Adipocyte (in vitro differentiated cells): ENCODE measurements at places on chromosomes 6 and 20.

- no peak for DNase-seq
Observed at GRCh38 chr20:25739615-25740320, 43.1 kb upstream of the ZNF337 start.

DNA sequence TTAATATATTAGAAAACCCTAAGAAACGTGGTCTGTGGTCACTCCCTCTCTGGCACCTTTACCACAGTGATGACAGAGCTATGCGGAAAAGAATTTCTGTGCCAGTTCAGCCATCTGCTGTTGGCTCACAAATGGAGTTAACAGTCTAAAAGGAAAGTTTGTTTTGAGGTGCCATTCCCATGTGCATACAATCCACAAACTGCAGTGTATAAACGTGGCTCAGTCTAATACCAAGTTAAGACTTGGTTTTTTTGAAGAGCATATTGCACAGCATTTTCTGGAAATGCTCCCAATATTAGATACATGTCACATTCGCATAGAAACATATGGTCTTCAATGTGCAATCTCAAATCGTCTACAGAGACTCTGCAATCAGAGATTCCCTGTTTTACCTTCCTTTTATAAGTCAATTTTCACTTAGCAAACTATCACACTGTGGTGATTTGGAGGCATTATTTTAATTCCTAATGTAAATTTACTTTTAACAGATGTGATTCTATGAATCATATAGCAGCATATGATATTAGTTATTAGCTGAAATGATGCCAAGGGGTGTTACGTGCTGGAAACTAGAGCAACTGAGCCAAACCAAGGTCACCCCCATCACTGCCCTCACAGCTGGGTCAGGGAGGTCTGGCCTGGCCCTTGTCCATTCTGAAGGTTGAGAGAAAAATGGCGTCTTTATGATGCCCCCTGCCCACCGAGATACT lies 383.5 kb downstream of the PRKN start:
- no peak for DNase-seq

- peak; percentile 20 for DNase-seq
Observed at GRCh38 chr6:84897988-84898594, 133.7 kb upstream of the TBX18 start.

DNA sequence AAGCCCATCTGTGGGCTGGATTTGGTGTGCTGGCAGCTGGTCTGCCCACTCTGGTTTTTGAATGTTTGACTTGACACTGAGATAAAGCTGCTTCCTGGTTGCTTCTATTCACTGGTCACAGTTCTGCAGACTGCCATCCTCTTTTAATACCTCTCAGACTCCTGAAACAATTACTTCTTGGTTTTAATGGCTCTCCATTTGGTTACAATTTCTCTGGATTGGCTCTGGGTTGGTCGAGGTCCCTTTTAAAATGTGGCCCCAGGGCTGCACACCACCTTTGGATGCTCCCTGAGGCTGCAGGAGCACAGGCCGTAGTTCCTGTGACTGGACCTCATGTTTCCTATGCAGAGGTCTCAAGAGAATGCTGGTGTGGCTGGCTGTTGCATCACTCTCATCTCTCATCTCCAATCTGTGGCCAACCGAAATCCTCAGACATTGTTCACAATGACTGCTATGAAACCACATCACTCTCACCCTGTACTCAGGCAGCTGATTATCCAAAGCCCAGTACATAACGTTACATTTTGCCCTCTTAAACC lies 98.5 kb downstream of the INSM1 start:
- peak; percentile 74 for DNase-seq

DNA sequence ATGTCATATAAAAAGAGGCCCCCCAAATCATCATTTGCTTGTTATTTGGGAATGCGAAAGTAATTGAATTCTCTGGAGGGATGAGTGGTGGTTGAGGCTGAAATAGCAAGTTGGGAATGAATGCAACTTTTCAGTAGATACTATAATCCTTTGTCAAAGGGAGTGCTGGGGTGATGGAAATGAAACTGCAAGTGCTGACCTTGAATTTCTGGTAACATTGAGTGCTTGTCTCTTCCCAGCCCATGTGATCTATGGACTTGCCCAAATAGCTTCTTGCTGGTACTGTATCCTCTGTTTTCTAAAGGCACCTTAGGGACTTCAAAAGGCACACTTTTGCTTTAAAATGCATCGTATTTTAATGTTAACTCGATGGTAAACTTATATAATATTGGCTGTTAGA lies 14.8 kb downstream of the PAQR8 start:
- no peak for DNase-seq

GRCh38 chr6:130152908-130153510 lies 69.7 kb downstream of the SAMD3 start:
- DNase-seq = no peak

DNA sequence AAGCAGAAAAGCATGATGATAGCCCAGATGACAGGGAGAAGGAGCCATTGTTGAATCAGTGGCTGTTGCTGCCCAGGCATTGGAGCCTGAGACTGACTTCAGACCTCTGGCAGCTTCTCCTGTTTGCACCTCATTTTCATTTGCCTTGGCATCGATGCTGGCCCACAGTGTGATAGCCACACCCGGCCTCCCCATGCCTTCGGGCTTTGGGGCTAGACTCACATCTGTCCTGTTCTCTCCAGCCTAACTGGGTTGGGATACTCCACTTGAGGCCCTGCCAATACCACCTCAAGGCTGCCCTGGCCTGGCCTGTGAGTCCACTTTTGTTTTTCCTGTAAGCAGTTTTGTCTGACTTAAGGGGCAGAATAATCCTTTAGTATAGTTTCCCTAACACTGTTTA lies 140.4 kb downstream of the UST start:
- DNase-seq = peak; percentile 28

DNA sequence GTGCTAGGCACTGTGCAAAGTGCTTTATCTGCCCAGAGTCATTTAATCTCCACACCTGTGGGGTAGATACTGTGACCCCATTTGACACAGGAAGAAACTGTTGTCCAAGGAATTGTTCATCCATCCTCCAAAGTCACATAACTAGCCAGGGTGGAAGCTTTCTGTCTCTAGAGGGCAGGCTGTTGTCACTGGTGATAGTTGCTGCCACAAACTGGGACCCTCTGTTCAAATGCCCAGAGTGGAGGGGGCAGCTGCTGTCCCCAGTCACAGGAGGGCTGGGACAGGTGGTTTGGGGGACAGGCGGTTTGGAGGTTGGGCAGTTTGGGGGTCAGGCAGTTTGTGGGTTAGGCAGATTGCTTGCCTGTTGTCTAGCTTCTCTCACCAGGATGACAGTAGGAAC lies 16.1 kb upstream of the TMEM242 start:
- DNase-seq = no peak

GRCh38 chr6:166008441-166009369 lies 158.9 kb downstream of the TBXT start:
- DNase-seq = no peak

- DNase-seq = peak; percentile 65
Observed at GRCh38 chr6:128731249-128732165, 151.4 kb upstream of the LAMA2 start.

- peak; percentile 72 for DNase-seq
Observed at GRCh38 chr6:75449630-75450206, 43.9 kb downstream of the FILIP1 start.

DNA sequence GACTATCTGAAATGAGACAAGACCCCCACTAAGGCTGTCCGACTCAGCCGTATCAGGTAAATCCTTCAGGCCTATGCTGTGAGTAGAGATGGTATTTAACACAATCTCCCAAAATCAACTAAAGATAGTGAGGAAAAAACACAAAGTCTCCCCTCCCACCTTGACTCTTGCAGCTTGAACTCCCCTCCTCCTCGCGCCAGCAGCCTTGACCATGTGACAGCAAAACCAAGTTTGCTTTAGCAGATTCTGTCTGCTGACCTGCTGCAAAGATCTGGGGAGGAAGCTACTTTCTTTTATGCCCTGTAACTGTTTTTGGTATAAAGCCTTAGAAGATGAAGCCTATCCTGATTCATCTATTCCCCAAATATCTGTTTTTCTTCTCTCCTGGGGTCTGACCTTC lies 509.5 kb downstream of the CDH26 start:
- DNase-seq = no peak

- DNase-seq = peak; percentile 68
Observed at GRCh38 chr6:119273272-119274196, 76.0 kb downstream of the MAN1A1 start.

DNA sequence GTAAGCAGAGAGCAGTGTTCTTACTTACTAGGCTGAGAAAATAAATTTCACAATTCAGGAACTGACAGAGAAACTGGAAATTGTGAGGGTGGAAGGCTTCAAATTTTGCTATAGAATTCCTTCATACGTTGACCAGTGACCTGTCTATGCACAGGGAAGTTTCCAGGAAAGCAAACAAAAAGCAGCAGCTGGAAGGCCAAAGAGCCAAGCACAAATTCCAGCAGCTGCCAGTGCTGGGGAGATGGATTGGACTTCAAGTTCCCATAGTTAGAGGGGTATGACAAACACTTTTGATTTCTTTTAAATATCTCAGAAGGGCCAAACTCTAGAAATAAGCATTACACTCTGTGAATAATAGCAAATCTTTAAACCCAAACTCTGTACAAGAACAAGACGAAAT lies 299.1 kb upstream of the KCNQ5 start:
- peak; percentile 45 for DNase-seq

GRCh38 chr6:15936503-15936902 lies 192.4 kb upstream of the MYLIP start:
- no peak for DNase-seq

- no peak for DNase-seq
Observed at GRCh38 chr20:31640259-31640658, 2.5 kb downstream of the COX4I2 start.

- DNase-seq = no peak
Observed at GRCh38 chr6:49004801-49005200, 458.3 kb downstream of the MMUT start.

DNA sequence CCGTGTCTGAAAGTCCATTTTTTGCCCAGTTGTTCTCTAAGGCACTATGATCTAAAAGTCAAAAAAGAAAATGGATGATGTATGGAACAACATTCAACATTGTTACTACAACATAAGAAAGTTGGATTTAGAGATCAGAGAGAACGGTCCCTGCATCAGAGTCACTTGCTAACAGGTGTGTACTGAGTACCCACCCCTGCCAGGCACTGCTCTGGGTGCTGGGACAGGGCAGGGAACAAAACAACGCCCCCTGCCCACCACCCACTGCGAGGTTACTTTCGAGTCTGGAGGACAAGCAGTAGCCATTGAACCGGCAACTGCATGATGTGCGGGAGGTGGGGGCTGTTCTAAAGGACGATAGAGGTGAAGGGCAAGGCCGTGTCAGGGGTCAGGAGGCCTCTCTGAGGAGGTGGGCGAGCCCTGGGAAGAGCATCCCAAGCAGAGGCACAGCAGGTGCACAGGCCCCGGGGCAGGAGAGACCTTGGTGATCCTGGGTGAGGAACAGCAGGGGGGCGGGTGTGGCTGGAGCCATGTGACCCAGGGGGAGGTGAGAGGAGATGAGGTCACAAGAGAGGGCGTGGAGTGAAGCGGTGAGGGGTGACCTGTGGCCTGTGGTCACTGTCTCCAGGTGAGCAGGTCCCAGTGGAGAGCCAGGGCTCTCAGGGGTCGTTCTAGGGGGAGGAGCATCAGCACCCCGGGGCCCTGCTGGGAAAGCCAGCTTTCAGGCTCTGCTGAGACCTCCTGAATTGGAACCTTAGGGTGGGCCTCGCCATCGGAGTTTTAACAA lies 197.5 kb upstream of the SULF2 start:
- no peak for DNase-seq

- DNase-seq = no peak
Observed at GRCh38 chr20:59561614-59562277, 42.6 kb upstream of the PHACTR3 start.

- DNase-seq = no peak
Observed at GRCh38 chr6:144075875-144076274, 19.5 kb downstream of the SF3B5 start.

DNA sequence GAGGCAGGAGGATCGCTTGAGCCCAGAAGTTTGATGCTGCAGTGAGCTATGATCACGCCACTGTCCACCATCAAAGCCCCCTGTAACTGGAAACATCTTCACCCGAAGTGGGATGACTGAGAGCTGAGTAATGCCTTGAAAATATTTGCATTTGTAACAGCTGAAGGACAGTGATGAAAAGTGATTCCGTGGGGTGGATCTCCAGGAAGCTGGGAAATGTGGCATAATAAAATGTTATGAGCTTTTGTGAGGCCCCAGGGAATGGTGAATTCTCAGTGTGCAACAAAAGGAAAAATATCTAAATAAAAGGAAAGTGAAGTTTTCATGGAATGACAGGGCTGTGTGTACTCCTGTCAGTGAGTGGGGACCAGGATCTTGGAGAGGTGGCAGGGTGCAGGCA lies 92.0 kb downstream of the JAG1 start:
- DNase-seq = peak; percentile 31

- no peak for DNase-seq
Observed at GRCh38 chr6:1618311-1619097, 8.8 kb downstream of the FOXC1 start.

GRCh38 chr20:39338469-39339376 lies 376.6 kb downstream of the DHX35 start:
- no peak for DNase-seq

- no peak for DNase-seq
Observed at GRCh38 chr6:154528310-154528915, 17.9 kb upstream of the CNKSR3 start.

- DNase-seq = no peak
Observed at GRCh38 chr6:99611148-99611547, 4.5 kb downstream of the PRDM13 start.

DNA sequence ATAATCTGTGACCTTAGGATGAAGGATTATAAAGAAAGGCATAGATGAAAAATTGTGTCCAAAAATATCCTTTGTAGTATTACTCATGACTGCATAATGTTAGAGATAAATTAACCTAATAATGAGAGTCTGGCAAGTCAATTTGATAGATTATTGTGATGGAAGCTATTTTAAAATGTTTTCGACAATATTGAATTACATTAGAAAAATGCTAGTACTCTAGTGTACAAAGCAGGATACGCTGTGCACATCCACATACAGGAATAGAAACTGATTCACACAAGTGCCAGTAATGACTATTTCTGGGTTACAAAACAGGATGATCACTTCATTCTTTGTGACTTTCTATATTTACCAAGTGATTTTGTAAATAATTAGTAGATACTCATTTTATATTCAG lies 3.3 kb downstream of the SLC17A2 start:
- DNase-seq = no peak

DNA sequence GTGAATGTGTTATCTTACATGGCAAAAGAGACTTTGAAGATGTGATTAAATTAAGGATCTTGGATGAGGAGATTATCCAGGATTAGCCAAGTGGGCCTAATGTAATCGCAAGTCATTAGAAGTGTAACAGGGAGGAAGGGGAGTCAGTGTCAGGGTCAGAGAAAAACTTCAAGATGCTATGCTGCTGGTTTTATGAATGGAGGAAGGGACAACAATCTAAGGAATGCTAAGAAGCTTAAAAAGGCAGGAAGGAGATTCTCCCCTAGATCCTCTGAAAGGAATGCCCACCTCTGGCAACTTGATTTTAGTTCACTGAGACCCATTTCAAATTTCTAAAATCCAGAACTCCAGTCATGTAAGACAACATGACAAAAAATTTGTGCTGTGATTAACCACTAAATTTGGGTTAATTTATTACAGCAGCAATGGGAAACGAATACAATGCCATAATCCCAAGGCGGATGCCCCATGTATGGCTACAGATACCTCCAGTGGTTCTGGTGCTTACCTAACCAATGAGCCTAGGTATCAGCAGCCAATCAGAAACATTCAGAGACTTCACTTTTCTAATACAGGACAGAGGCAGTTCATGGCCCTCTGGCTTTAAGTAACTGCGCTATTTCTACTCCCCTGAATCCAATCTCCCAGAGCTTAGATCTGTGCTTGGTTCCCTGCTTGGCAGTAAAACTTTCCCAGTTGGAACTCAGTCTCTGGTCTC lies 3.6 kb upstream of the TAAR8 start:
- DNase-seq = no peak
